ENCODE measurements at places on chromosomes 3 and 15.

DNA sequence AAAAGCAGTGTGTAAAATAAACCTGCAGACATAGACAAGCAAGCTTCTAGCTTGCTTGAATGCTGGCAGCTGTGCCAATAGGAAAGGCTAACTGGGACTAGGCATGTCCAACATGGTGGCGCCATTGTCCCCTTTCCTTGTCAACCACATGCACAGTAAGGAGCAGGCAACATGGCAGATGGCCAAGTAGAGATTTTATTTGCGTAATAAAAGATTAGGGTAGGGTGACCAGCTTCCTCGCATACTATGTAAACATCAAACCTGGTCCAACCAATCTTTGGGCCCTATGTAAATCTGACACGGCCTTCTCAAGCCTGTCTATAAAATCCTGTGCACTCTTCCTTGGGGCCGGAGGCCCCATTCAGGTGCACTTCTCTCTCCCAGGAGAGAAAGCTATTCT is 575.4 kb upstream of the GOLIM4 start:
- DNase-seq: no peak

DNA sequence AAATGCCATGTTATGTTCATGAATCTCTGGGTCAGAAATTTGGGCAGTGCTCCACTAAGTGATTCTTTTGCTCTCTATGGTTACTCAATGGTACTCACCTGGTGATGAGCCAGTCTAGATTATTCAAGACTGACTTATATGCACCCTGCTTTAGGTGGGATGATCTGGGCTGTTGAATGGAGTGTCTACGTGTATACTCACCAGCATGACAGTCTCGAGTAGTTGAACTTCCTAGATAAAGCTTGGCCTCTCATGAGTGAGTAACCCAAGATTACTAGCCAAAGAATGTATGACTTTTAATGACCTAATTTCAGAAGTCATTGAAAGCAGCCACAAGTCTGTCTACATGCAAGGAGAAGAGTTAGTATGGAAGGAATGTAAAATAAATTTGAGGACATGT is 77.5 kb upstream of the CADM2 start:
- no peak for DNase-seq

- DNase-seq: no peak
Observed at GRCh38 chr3:49415931-49416601, 3.8 kb downstream of the TCTA start.

DNA sequence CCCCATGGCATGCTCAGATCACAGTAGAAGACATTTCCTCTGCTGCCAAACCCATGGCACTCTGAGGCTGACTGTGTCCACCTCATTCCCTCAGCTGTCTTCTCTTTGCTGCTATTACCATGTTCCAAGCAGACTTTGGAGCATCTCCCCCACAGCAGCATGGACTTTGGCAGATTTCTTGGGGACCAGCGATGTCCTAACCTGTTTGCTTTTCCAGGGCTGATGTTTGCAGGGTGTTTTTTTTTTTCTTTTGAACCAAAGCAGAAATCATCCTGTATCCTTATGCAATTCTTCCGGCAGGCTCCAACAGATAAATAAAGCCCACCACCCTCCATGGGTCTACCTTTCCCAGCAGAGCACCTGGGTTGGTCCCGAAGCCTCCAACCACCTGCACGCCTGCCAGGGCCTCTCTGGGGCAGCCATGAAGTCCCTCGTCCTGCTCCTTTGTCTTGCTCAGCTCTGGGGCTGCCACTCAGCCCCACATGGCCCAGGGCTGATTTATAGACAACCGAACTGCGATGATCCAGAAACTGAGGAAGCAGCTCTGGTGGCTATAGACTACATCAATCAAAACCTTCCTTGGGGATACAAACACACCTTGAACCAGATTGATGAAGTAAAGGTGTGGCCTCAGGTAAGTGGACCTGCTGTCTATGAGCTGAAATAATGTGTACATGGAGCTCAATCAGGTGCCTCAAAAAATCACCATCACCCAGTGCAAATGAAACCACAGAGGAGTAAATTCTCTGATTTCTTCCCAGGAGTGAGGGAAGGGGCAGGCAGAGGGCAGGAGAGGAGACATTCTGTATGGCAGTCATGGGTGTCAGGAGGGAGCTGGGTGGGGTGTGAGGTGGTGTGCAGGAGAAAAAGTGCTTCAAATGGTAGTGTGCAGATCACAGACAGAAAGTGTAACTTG is at the start of gene AHSG:
TSS of gene AHSG (plus strand) at position 340 of the 916 bp plus-strand sequence. CDS start at position 422, 82 bp downstream.
- no peak for DNase-seq

GRCh38 chr3:39848365-39848764 is 39.0 kb downstream of the MYRIP start:
- DNase-seq: no peak

DNA sequence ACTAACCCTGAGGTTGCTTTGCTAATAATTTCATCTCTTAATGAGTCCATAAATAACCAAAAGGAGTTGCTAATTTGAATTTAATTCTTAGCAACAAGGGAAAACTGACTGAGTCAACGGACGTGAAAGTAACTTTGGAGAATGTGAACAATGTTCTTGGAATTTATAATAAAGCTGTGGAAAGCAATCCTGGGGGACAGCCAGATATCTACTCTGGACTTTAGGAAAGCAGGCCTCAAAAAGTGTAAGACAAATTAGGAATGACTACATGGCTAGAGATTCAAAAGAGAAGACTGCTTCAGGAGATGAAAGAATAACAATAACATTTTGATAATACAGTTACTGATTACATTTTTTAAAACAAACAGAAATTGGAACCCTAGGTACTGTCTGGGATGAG is 318.4 kb upstream of the COL8A1 start:
- DNase-seq: no peak

GRCh38 chr3:60434950-60435349 is 816.3 kb downstream of the FHIT start:
- no peak for DNase-seq

DNA sequence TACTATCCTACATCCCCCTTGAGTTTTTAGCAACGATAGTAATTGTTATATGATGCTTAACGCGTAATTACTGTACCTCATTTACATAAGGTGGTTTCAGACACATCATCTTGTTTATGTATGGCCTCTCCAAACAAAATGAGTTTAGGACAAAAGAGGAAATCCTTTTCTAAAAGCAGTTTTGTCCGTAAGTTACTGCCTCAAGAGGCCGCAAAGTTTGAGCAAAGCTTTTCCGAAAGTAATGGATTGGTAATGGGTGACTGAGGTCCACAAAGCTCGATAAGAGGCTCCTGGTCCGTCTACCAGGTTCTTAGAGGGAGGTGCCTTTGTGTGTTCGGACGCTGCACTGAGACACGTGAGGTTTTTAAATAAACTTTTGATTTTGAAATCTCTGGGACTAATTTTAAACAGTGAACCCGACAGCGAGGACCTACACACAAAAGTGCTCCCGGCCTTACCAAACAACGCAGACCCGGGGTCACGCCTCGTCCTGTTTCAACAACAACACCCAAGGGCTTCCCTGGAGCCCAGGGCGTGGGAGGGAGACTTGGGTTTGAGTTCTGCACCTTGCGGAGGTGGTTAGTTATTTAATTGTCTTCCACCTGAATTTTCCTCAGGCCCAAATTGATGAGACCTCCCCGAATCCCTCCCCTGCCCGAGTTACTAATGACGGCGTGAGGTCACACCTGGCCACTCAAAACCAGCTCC is 456 bp upstream of the C15orf61 start:
- DNase-seq: no peak

GRCh38 chr3:111107662-111108035 is 36.0 kb downstream of the NECTIN3 start:
- no peak for DNase-seq

DNA sequence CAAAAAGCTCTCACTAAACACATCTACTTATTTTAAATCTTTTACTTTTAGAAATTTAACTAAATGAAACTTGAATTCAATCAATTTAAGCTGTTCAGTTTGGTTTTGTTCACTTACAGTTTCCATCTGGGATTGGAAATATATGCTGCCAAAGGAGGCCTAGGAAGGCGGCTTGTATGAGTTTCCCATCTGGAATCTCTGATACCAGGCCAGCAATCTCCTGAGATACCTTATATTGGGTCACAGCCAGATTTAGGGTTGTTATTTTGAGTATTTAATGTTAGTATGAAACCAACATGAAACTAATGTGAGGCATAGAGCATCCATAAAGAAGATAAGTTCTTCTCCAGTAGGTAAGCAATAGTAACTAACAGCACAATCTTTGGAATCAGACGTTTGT is 94.6 kb downstream of the GMNC start:
- no peak for DNase-seq

- no peak for DNase-seq
Observed at GRCh38 chr15:93460717-93461116, 371.7 kb upstream of the RGMA start.

DNA sequence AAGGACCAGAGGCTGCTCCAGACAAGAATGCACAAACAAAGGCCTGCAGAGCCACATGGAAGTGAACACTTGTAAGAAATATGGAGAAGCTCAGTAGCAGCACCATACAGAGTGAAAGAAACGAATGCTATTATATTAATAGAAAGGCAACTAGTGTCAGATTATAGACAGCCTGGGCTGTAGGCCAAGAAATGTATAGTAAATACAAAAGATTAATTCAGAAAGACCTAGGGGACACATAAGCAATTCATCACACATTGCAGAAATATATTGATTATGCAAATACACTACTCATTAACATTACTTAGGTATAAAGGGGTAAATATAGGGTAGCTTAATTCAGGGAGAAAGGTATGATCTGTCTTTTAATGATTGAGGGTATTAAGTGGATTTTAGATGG is 69.5 kb upstream of the GUCA1C start:
- DNase-seq: no peak

GRCh38 chr3:172249039-172249438 is 199.2 kb downstream of the GHSR start:
- no peak for DNase-seq

- DNase-seq: no peak
Observed at GRCh38 chr3:60579734-60580133, 671.5 kb downstream of the FHIT start.

DNA sequence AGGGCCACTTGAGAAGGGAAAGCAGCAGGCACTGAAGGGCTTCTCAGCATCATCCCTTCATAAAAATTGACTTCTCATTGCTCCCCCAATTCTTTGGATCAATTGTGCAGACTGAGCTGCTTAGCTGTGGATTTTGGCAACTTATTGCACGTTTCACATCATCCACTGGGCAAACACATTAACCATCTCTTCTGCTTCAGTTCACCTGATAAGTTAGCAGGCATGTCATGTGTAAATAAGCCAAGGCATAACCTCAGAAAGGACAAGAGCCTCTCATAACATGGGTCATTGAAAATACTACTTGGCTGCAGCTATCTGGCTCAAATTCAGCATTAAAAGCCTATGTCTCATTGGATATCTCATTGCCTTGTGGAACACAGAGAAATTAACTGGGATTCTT is 366.5 kb downstream of the LRRC3B start:
- DNase-seq: no peak

- DNase-seq: no peak
Observed at GRCh38 chr15:28899061-28899738, 13.4 kb downstream of the APBA2 start.

DNA sequence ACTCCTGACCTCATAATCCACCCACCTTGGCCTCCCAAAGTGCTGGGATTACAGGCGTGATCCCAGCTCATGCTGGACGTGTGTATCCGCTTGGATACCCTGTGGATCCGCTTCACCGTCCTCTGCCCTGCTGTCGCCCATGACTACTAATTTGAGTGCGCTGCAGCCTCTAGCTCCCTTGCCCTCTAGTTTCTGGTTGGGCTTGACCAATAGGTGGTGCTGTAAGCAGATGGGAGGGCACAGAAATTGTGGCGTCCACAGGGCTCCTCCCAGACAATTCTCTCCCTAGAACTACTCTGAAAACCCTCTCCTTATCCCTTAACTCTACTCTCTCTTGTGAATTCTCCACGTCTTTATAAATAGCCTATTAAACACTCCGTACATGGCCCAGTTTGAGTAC is 36.2 kb downstream of the ZPLD1 start:
- no peak for DNase-seq

DNA sequence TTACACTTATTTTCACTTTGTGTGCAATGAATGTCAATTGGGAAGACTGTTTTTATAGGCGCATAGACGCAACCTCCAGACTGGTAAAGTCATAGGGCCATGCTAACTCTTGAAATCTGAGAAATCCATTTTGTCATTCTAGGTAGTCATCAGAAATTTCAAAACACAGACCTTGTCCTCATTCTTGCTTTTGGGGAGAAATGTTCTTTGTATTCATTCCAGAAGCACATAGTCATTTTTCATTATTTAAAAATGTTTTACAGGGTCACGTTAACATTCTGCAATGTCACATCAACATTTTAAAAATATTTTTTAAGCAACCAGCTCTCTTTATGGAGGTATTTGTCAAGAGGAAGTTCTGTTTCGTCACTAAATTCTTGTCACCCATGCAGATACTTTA is 898.4 kb downstream of the PDCD6IP start:
- DNase-seq: no peak

DNA sequence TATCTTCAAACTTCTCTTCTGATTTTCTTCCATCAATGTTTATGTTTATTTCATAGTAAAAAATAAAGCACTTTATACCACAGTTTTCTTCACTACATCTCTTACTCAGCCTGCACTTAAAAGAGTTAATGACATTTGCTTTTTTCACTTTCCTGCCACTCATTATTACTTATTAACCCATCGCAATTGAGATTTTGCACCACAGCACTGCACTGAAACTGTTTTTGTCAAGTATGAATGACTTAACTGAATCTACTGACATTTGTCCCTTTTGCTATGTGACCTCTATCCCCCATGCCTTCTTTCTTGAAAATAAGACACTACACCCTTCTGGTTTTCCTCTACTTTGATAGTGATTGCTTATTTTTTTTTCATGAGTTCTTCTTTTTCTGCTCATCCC is 739.7 kb upstream of the DPPA4 start:
- no peak for DNase-seq

DNA sequence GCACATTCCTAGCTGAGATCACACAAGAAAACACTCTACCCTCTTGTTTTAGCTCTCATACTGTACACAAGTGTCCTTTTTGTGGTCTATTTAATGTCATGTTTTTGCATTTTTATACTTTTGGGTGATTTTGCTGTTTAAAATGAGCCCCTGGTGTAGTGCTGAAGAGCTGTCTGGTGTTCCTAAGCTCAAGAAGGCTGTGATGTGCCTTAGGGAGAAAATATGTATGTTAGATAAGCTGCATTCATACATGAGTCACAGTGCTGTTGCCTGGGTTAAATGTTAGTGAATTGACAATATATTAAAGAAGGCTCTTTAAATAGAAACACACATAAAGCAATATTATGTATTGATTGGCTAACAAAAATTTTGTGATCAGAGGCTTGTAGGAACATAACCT is 387.4 kb upstream of the C2CD4B start:
- no peak for DNase-seq

- DNase-seq: no peak
Observed at GRCh38 chr3:127135241-127136023, 57.5 kb upstream of the PRR23E start.

GRCh38 chr3:156209631-156210335 is 89.4 kb downstream of the KCNAB1 start:
- DNase-seq: no peak

GRCh38 chr3:136050250-136050649 is 84.7 kb downstream of the PPP2R3A start:
- no peak for DNase-seq
